ENCODE measurements at places on chromosomes 3 and 15.

- DNase-seq: peak; percentile 7
Observed at GRCh38 chr15:71651750-71652186, 158.6 kb upstream of the NR2E3 start.

DNA sequence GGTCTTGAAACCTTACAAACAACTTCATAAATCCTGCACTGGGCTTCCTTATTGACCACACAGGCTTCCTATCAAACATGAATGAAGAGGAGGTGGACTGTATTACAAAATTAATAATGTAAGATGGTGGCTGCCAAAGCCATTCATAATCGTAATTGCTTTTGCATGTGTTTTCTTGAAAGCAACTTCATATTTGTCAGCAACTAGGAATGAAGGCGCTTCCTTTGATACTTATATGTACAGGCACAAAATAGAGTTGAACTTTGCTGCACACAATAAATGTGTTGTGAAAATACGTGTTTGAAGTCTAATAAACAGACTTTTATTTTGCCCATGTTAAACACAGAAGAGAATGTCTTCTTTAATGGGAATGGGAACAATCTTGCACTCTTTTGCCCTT is 72.1 kb upstream of the OXTR start:
- no peak for DNase-seq

DNA sequence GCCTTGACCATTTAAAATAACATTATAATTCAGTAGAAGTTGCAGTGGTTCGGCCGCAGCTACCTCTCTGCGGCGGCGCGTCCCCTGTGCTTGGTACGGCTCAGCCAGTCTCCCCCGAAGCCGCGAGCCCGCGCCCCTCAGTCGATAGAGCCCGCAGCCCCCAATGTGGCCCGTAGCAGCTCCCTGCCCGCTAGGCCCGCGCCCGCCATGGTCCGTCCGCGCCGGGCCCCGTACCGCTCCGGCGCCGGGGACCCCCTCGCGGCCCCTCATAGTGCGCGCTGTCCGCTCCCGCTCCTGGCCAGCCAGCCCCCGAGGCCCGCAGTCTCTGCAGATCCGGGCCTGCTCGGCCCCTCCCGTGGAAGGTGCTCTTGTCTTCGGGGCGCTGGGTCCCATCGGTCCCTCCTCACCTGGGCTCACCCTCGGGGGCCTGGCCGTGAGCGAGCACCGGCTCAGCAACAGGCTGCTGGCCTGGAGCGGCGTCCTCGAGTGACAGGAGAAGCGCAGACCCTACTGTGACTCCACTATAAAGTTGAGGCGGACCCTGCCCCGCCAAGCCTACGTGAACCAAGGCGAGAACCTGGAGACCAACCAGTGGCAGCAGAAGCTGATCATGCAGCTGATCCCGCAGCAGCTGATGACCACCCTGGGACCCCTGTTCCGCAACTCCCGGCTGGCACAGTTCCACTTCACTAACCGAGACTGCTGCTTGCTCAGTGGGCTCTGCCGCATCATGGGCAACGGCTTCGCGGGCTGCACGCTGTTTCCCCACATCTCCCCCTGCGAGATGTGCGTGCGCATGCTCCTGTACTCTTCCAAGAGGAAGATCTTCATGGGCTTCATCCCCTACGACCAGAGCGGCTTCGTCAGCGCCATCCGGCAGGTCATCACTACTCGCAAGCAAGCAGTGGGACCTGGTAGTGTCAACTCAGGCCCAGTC is 21.8 kb upstream of the GPR156 start:
- no peak for DNase-seq

- DNase-seq: no peak
Observed at GRCh38 chr15:81056304-81056703, 55.6 kb downstream of the TLNRD1 start.

DNA sequence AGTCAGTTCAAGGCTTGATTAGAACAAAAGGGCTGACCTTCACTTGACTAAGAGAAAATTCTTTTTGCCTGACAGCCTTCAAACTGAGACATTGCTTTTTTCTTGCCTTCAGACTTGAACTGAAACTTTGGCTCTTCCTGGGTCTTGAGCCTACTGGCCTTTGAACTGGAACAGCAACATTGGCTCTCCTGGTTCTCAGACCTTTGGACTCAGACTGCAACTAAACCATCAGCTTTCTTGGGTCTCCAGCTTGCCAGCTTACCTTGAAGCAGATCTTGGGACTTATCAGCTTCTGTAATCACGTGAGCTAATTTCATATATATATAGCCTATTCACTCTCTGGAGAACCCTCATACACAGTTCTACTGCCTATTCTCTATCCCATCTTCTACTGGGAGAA is 19.5 kb upstream of the WDR49 start:
- DNase-seq: no peak
